ENCODE measurements at places on chromosomes 1 and 21.

DNA sequence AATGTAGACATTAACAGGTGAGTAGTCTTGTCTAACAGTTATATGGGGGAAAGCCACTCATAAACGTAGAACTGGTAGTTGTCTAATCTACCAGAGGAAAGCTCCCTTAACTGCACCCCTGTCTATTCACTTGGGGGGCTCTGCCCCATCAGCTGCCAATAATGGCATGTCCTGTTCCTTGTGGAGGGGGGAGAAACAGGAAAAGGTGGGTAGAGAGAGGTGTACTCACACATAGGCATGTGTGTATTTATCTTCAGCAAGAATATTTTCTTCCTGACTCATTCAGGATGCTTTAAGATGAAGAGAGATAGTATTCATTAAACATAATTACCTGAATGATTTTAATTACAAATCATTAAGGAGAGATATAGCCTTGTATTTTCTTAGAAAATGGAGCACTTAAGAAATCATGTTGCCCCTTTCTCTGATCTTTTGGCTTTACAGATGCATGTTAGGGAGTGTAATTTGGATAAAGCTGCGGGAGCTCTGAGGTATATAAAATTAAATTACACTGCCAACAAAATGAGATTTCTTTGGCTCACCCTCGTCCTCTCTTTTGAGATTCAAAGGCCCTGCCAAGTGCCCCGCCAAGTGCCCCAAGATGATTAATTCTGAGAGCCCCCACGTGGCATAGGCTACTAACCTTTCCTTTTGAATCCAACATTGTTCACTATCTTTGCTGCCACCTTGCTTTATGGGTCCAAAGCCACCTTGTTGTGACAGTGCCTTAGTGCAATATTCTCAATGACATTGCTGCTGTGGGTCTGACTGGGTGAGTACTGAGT lies 286.3 kb upstream of the LYPLAL1 start:
- no peak for DNase-seq

- no peak for DNase-seq
Observed at GRCh38 chr1:8137481-8138244, 111.6 kb upstream of the ERRFI1 start.

GRCh38 chr1:8563944-8564537 lies 246.1 kb downstream of the SLC45A1 start:
- DNase-seq = no peak

- DNase-seq = no peak
Observed at GRCh38 chr1:164704954-164705353, 146.0 kb downstream of the PBX1 start.

GRCh38 chr1:65092691-65093090 lies 55.3 kb upstream of the AK4 start:
- no peak for DNase-seq

GRCh38 chr1:59505596-59506028 lies 208.7 kb downstream of the FGGY start:
- no peak for DNase-seq
